Left forelimb (tissue), 1 donor: ENCODE measurements at places on chromosomes 1 and 21.

DNA sequence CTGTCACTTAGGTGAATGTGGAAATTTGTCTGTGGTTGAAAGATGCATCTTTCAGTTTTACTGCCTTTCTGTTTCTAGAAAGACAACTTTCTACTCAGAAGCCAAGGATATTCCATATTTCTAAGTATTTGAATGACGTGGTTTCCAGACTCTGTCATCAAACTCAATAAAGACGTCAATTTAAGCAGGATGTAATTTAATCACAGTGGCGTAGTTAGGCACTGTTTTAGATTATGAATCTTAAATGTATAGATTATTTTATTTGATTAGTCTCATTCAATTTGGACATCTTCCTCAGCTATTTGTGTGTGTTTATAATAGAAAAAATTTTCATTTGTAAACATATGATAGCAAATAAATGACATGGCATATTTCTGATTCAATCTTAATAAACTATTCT, 298.9 kb downstream of the RYR2 start:
- DNase-seq, result no peak

GRCh38 chr1:167764458-167765330, 42.9 kb downstream of the MPZL1 start:
- no peak for DNase-seq

- no peak for DNase-seq
These were observed 229.6 kb upstream of the C1orf174 start for GRCh38 chr1:4129693-4130092.

- DNase-seq, result no peak
These were observed 253.4 kb downstream of the RHOU start for GRCh38 chr1:228988664-228989063.

DNA sequence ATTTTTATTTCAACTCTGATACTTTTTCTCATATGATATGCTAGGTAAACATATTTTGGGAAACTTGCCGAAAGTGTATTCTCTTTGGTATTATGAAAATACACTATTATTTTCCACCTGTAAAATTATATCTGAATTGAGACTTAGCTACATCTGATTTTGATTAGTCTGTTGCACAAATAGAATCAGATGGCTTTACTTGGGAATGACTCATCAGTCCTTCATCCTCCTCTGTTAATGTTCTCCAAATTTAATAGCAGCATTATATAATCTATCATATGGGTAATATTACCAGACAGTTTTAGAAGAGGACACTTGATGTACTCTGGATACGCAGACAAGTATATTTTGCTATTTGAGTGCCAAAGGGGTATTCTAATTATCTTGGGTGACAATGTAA, 245.3 kb downstream of the CTH start:
- no peak for DNase-seq

- DNase-seq, result no peak
These were observed 40.8 kb upstream of the KCTD3 start for GRCh38 chr1:215526147-215526845.

- no peak for DNase-seq
These were observed 8.7 kb downstream of the MRPS21 start for GRCh38 chr1:150302338-150302737.

DNA sequence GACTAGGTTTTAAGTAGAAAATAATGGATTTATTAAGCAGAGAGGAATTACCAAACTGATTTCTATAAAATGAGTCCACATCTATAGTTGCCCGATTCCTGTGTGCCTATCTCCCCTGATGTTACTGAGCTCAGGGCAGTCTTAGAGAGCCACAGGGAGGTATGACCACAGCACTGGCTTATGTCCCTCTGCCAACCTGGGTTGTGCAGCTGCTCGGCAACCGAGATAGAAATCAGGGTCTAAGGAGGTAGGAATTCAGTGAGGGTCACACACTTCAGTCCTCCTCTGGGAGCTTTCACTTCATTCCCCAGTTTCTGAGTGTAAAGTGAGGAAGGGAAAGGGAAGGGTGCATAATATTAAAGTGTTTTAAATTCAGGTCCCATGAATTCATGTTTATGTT, 386.8 kb downstream of the KCNH1 start:
- no peak for DNase-seq

DNA sequence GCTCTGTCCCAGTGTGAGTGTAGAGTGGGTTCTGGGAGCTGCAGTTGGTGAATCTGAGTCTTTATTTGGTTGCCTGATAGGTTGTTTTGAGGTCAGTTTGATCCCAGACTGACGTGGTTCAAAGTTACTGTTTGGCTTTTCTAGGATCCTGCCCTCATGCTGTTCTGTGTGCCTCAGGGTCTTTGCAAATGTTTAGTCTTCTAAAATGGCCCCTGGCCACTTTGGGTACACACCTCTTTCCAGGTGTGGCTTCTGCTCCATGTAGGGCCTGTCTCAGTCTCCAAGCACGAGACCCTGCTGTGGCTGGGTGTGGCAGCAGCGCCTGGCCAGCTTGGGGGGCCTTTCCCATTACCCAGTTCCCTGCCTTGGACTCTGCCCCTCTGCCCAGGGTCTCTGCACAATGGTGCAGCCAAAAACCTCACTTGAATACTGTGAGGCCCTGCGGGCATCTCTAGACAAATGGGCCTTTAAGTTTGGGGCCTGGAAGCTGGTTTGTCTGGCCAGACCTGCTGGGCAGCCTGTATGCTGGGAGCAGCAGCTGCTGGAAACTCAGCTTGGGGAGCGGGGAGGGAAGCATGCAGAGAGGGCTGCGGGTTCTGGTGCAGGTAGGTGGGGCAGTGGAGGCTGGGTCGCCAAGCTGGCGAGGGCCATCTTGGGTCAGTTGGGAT, 5.6 kb downstream of the PTPRF start:
- no peak for DNase-seq

DNA sequence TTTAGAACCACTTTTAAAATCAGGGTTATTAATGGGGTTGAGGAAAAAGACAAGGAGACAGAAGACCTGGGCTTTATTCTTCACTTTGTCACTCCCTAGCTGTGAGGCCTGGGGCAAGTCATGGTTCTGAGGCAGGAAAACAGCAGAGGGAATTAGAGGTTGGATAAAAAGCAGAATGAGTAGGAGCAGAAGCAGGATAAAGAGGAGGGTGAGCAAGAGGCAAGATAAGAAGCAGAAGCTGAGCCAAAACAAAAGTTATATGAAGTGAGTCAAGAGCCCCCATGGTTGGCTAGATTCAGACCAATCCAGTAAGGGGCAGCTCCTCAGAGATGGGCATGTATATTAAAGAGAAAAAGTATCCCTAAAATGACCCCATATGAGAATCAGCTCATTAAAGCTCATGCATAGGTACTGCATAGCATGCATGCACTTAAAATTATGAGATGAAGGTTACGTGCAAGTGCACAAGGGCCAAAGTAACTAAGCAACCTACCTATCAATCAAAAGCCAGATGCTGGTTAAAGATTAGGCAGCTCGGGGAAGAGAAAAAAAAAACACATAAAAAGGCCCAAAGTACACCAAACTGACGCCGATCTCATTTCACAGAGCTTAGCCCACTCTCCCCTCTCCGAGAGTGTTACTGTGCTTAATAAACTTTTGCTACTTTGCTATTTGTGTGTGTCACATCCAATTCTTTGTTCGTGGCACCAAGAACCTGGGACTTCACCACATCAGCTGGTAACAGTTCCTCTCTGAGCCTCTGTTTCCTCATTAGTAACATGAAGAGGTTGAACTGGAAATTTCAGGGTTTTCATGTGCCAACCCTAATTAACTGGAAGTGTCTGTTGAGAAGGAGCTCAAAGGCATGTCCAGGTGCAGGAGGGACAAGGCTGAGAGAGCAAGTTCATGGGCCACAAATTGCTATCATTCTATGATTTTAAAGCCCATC, 2.2 kb downstream of the AVPR1B start:
- no peak for DNase-seq

DNA sequence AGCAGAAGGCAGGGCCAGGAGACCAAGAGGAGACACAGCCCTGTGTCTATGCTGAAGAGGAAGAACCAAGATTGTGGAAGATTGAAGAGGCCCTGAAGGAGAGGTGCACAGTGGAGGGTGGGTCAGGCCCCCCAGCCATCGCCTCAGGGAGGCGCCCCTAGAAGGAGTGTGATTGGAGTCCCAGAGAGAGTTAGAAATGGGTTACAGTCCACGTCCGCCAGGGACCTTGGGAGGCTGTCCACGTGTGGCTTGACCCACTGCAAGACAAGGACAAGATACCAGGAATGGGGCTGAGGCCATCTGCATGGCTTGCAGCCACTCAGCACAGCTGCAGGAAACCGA, 375.1 kb downstream of the NPHP4 start:
- DNase-seq, result no peak

DNA sequence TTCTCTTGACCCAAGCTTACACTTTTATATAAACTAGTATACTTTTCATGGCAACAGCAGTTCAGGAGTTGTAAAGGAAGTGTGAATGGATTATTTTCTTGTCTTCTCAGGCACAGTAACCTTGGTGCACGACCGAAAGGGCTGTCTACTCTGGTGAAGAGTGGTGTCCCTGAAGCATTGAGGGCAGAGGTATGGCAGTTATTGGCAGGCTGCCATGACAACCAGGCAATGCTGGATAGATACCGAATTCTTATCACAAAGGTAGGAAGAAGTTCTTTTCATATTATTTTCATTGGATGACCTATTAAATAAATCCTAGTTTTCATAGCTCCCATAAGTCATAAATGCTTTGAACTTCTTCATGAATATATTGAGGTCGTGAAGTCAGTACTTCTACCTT, 53.9 kb upstream of the GPR52 start:
- no peak for DNase-seq

DNA sequence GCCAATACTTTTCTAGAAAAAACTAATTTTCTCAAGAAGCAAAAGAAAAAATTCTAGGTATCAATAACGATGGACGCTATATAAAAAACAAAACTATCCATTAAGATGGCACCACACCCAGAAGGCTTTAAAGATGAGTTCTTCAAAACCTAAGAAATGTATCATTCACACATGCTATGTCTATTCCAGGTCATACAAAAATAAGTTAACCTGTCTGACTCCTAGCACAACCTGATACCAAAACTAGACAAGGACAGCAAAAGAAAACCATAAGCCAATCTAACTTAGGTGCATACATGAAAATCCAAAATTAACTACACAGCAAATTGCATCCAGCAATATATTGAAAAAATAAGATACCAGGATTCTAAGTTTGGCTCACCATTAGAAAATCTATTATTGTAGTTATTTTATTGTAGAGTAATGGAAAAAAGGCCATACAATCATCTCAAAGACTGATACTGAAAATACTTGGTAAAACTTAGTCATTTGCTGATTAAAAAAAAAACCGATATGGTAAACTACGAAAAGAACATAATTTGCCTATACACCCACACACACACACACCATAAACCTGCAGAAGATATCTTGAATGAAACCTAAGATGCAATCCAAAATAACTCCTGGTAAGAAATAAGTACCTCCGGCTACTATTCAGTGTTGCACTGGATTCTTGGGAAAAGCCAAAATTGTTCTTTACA, 55.0 kb downstream of the TRAF5 start:
- no peak for DNase-seq

DNA sequence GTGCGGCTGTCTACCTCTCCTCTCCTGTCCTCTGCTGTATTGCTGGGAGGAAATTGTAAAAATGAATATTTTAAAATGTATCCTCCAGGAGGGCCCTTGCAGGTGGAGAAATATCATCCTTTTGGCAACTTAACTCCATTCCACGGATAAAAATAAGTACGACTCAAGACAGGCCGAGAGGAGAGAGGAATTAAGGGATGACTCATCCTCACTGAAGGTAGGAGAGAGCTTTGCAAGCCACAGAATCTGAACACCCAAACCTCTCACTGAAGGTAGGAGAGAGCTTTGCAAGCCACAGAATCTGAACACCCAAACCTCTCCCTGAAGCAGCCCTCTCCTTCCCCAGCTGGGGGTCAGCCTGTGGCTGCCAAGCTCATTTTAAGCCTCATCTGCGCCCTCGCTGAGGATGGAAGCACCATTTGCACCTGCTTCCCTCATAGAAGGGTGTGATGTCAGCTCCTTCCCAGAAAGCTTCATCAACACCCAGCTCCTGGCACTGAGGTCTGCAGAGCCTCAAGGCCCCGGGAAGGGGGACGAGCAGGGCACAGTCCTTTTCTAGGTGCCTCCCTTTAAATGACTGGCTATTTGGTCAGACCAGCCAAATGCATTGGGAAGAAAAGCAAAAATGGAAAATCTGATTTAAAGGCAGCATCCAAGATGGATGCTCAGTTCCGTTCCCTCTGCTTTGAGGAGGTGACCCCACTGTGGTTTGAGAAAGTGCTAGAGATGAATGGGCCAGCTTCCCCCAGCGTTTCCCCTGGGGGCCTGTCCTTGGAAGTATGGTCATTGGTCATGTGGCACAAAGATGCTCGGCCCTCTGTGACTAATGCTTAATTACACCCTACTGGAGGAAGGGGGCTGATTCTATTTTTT, 12.9 kb upstream of the SELENON start:
- no peak for DNase-seq

DNA sequence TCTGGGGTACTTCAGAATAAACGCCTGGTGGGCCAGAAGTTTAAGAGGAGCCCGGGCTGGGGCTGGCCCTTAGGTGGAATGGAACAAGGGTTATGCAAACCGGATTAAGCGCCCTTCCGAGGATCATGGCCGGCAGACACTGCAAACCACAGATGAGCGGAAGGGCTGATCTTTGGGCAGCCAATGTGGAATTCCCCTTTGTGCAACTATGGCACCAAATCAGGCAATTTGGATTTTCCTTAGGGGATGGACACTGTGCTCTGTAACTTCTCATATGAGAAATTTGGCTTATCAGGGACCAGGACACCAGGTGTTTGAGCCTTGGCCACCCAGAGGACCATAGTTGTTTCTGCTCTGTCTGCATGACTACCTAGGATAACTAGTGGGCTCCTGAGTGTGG, 5.7 kb upstream of the IL10 start:
- no peak for DNase-seq

- DNase-seq, result no peak
These were observed 8.9 kb downstream of the CACHD1 start for GRCh38 chr1:64478594-64479470.

DNA sequence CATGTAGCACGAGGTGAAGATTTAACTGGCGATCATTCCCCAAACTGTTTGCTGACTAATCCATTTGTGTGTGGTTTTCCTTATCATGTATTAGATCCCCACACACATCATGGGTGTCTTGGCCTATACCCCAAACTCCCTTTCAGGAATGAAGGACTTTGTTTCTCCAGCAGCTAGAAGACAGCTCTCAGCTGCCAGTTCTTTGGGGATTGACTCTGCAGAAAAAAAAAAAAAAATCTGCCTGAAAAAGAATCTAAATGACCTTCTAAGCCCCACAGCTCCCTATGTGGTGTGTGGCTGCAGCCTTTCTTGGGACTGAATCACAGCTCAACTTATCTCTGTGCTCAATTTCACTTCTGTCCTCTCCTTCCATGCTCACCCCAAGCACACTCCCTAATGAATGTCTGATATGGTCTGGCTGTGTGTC, 256.3 kb upstream of the DUSP10 start:
- DNase-seq, result no peak

DNA sequence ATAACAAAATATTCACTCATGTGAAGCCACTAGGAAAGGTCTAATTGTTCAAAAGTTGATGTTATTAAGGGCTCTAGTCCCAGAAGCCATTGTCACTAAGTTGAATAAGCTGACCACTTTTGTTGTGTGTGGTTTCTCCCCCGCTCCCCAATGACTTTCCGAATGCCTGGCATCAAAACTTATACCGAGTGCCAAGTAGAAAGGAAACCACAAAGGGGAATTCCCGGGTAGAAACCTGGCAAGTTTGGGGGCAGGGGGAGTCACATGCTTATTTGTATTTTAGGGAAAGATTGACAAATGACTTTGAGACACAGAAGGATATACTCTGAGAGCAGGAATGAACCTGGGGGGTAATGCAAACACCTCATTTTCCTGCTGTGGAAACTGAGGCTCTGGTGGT, 154.1 kb downstream of the TGFBR3 start:
- no peak for DNase-seq
